ENCODE measurements at places on chromosomes 1 and 21.

- DNase-seq: no peak
Observed at GRCh38 chr1:224914292-224914900, 15.1 kb upstream of the DNAH14 start.

DNA sequence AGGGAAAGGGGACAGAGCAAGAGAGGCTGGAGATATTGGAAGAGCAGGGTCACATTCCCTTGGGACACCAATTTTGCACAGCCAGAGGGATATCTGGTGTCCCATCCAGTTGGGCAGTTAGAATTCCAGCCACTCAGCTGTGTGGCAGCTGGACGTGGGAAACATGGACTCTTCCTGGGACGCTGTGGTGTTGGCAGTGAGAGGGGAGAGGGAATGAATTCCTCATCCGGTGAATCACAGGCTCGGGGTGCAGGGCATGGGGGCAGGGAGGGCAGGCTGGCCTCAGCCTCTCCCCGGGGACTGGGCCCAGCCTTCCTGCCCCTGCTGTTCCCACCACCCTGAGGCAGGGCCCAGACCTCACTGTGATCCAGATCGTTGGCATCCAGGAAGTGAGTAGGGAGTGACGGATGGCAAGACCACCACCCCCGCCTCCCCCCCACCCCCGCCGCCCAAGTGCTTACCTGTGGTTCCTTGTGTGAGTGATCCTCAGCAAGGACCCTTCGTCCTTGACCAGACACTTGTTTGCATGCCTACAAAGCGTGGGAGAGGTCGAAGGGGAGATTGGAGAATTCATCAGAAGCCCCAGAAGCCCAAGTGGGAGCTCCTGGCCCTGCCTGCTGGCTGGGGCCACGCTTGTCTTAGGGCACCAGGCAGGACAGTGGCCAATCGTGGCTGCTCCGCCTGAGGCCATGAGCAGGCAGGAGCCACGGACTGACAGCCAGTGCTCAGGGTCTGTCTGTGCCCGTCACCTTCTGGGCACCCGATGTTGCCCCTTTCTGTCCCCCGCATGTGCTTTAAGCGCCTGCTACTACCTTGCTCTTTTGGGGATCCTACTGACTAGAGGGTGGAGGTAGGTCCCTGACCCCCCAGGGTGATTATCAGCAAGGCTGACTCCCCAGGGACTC is 8.7 kb downstream of the WNT3A start:
- no peak for DNase-seq

DNA sequence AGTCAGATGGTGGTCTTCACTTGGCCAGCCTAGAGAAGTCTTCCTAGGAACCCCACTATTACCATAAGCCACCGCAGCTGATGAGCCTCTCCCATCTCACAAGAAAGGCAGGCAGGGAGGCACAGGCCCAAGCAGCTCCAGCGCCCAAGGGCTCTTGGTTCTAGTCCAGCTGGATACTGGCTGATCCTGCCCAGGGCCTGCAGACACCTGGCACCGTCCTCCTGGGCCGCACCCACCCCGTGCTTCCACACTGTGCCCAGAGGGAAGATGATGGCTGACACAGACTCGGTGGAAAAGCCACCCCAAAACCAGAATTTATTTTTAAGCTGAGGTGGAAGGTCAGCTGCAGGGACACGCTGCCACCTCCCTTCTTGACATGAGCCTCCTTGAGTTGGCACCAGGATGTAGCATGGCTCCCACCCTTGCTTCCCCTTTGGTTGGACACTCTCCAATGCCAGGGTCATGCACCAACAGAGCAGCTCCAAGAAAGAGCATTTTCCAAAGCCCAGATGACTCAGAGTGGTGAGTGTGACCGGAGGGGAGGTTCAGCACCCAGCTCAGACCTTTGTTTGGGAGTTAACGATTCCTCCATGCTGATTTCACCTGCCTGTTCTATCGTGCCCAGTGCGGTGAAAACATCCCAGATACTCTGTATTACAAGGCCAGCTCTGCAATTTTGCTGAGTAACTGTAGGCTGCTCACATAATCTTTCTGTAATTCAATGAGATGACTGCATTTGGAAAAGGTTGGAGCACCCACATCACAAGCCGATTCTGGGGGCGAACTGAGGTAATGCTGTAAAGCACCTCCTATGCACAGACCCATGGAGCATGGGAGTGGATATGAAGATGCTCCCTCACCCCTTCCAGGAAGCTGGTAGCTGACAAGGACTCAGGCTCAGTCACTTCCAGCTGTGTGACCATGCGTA is 63.1 kb upstream of the SLC2A1 start:
- no peak for DNase-seq

DNA sequence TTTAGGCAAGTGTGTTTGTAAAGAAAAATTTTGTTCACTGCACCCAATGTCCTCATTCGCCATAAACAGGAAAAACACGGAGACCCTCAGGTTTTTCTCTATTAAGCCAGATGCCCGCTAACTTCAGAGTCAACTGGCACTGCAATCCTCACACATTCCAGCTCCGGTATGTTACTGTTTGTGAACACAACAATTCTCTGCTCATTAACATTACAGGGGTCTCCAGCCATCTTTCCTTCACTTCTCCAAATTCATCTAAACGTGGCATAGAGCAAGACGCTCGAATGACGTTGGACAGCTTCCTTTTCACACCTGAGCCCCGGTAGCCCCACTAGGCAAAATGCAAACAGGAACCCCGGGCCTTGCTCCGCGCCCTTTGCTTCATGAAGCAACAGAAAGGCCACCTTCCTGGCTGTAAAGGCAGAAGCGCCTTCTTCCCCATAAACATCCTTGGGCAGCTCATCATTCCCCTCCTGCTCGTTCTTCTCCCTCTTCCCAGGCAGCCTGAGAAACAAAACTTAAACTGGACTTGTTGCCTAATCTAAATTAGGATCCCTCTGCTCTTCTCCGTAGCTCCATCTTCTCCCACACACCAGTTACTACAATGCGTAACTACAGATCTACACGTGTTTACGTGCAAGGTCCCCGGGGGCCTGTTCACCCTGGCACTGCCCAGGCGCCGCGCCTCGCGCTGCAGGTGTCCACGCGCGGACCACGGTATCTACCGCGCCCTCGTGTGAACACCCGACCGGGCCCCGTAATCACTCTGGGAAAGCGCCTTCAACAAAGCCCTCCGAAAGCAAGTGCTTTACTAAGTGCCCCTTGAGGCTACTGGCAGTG is 1.2 kb downstream of the LBR start:
- peak; percentile 43 for DNase-seq

- DNase-seq: no peak
Observed at GRCh38 chr1:47742890-47743760, 254.1 kb downstream of the TRABD2B start.

DNA sequence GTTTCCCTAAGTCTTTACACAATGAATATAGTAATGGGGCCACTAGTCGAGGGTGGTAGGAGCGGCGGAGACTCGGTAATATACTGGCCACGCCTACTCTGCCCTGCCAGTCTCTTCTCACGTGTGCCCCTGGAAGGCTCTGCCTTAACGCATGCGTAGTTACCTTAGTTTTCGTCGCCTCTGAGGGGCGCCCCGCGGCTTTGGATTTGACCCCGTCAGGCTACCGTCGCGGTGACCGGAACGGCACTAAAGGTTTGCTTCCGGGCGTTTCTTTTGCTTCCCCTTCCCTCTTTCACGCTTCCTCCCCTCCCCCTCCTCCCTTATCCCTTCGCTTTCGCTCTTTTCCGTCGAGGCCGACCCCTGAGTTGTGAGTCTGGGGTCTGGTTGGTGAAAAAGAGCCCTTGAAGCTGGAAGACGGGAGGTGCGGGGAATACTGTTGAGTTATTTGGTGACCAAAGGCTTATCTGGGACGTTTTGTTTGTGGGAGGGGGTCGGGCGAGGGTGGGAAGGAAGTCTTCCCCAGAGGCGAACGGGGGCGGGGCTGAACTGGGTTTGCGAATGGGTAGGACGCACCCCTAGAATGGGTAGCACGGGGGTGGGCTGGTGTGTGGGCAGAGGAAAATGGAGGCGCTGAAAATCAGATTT is at the start of gene SETDB1:
Gene SETDB1 (plus strand): TSS at position 267 of the 645 bp plus-strand sequence. CDS start 1,352 bp downstream, outside the sequence.
- peak; percentile 99 for DNase-seq

GRCh38 chr1:243719476-243719875 is 130.6 kb downstream of the AKT3 start:
- no peak for DNase-seq

GRCh38 chr1:3462356-3463012 is 8.0 kb downstream of the ARHGEF16 start:
- no peak for DNase-seq

DNA sequence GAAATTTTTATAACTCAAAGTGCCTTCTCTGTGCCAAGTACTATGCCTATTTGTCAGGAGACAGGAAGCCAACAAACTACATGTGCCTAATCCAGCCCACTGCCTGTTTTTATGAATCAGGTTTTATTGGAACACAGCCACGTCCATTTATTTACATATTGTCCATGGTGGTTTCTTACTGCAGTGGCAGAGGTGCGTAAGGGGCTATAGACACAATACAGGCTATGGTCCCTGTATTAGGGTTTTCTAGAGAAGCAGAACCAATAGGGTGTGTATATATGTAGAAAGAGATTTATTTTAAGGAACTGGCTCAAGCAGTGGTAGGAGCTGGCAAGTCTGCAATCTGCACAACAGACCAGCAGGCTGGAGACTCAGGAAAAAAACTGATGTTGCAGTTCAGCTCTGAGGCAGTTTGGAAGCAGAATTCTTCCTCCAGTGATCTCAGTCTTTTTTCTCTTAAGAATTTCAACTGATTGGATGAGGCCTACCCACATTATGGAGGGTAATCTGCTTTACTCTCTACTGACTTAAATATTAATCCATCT is 15.4 kb downstream of the PPIE start:
- DNase-seq: no peak

DNA sequence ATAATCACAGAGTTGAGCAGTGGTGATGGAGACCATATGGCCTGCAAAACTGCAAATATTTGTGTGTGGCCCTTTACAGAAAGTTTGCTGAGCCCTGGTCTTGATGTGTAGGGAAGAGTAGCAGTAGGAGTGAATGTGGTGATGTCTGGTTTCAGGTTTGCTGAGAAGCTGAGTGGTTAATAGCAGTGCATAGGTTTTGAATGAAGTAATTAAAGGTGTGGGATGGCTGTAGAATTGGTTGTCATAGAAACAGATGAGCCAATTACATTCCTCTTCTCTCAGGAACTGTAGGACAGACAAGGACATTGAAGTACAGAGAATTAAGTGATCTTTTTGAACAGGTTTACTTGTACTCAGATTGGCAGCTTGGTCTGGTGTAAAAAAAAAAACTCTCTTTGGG is 37.4 kb downstream of the PRDM2 start:
- no peak for DNase-seq

DNA sequence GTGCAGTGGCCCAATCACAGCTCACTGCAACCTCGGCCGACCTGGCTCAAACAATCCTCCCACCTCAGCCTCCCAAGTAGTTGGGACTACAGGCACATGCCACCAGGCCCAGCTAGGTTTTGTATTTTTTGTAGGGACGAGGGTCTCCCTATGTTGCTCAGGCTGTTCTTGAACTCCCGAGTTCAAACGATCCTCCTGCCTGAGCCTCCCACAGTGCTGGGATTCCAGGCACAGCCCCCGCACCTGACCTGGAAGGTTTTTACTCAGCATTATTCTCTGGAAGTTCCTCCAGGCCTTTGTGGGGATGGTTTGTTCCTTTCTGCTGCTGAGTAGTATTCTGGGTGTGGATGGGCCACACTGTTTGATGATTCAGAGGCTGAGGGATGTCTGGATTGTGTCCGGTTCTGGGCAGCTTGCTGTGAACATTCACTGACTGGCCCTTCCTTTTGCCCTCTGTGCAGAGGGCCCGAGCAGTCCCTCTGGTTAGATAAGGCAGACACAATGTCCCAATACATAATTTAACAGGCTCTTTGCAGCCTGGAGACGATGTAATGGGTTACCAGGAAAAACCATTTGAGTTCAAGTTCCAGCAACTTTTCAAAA is 6.0 kb upstream of the TRAPPC10 start:
- no peak for DNase-seq

DNA sequence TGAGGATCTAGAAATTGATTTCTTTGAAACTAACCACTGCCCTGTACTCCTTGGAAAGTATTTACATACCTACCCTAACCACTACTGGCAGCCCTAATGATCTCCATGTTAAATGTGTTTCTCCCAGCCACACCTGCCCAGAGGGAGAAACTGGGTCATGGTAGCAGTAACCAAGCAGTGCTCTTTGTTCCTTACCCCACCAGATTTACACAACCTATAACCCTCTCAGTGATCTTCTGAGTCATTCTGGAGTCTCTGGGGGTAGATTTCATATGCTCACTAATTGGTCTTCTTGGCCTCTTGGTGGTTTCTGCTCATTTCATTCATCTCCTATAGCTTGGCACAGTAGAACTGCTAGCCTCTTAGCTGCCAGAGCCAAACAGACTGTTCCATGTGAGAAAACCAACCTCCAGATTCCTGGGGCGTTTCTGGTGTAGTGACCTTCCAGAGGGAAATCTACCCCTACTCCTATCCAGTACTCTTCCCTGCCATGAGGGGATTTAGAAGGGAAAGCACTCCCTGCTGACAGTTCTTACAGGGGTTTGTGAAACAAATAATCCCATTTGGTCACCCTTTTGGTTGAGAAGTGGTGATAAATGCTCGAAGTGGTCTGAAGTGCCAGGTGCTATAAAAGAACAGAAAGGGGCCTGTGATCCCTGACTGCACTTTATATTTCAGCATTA is 36.2 kb upstream of the LRIG2 start:
- no peak for DNase-seq
